ENCODE measurements at places on chromosomes 2 and 18.

GRCh38 chr2:217694291-217694690 lies 308.5 kb downstream of the TNS1 start:
- H3K27me3 ChIP-seq, result no peaks in the 10 kb centered on the region
- H3K4me3 ChIP-seq, result no peak overlapping the region

- H3K27me3 ChIP-seq, result no peaks in the 10 kb centered on the region
- no peak overlapping the region for H3K4me3 ChIP-seq
These were observed 25.9 kb downstream of the UBR3 start for GRCh38 chr2:169853041-169853668.

GRCh38 chr18:63145851-63146555 lies 173.6 kb downstream of the BCL2 start:
- H3K4me1 ChIP-seq, result peaks cover 53% of the 10 kb centered on the region
- no peak for DNase-seq
- peak overlapping the region; percentile 79 for H3K27ac ChIP-seq
- H3K4me3 ChIP-seq, result no peak overlapping the region
- H3K27me3 ChIP-seq, result no peaks in the 10 kb centered on the region

DNA sequence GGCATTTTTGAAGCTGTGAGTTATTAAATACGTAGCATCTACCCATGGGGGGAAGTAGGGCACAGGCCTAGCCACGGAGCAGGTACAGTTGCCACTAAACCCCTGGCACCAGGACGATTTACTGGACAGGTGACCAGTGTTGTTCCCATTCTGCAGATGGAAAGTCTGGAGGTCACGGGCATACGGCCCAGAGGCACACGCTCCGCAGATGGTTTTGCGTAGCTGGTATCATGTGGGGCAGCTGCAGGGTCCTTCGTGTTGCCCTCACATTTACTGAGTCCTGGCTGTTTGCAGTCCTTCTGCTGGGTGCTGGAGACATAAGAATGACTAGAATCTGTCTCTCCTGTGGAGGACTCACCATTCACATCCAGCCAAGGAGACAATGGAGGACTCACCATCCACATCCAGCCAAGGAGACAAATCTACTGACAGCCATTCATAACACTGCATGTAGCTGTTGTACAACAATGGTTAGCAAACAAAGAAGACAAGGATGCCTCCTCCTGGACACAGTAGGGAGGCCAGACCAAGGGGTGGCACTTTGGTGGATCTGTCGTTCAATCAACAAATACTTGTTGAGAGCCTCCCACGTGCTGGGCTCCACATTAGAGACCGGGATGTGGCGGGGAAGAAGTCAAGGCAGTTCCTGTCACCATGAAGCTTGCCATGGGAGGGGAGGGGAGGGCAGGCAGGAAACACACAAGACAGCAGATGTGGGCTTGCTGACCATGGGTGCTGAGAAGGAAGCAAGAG lies 24.9 kb downstream of the TWIST2 start:
- peaks cover 1% of the 10 kb centered on the region for H3K4me1 ChIP-seq
- no peak overlapping the region for H3K27ac ChIP-seq
- no peak overlapping the region for H3K4me3 ChIP-seq
- H3K36me3 ChIP-seq, result no peaks in the 10 kb centered on the region

GRCh38 chr2:12436483-12436882 lies 280.3 kb upstream of the TRIB2 start:
- no peak overlapping the region for H3K4me3 ChIP-seq
- DNase-seq, result no peak
- no peak overlapping the region for H3K27ac ChIP-seq
- peaks cover 10% of the 10 kb centered on the region for H3K4me1 ChIP-seq
- H3K27me3 ChIP-seq, result no peaks in the 10 kb centered on the region
- H3K36me3 ChIP-seq, result no peaks in the 10 kb centered on the region

- H3K4me3 ChIP-seq, result no peak overlapping the region
- H3K4me1 ChIP-seq, result peaks cover under 1% of the 10 kb centered on the region
- H3K36me3 ChIP-seq, result peaks cover 10% of the 10 kb centered on the region
- H3K27ac ChIP-seq, result no peak overlapping the region
- no peak for DNase-seq
These were observed 207.0 kb upstream of the RAB12 start for GRCh38 chr18:8402237-8402636.

- no peak overlapping the region for H3K4me3 ChIP-seq
- no peak overlapping the region for H3K27ac ChIP-seq
- DNase-seq, result no peak
- peaks cover 39% of the 10 kb centered on the region for H3K36me3 ChIP-seq
- H3K27me3 ChIP-seq, result no peaks in the 10 kb centered on the region
- peaks cover 6% of the 10 kb centered on the region for H3K4me1 ChIP-seq
These were observed 56.3 kb downstream of the TLK1 start for GRCh38 chr2:171104379-171104778.

GRCh38 chr18:24543795-24544498 lies 83.5 kb downstream of the HRH4 start:
- peaks cover 5% of the 10 kb centered on the region for H3K27me3 ChIP-seq
- peaks cover 14% of the 10 kb centered on the region for H3K4me1 ChIP-seq
- no peaks in the 10 kb centered on the region for H3K36me3 ChIP-seq

DNA sequence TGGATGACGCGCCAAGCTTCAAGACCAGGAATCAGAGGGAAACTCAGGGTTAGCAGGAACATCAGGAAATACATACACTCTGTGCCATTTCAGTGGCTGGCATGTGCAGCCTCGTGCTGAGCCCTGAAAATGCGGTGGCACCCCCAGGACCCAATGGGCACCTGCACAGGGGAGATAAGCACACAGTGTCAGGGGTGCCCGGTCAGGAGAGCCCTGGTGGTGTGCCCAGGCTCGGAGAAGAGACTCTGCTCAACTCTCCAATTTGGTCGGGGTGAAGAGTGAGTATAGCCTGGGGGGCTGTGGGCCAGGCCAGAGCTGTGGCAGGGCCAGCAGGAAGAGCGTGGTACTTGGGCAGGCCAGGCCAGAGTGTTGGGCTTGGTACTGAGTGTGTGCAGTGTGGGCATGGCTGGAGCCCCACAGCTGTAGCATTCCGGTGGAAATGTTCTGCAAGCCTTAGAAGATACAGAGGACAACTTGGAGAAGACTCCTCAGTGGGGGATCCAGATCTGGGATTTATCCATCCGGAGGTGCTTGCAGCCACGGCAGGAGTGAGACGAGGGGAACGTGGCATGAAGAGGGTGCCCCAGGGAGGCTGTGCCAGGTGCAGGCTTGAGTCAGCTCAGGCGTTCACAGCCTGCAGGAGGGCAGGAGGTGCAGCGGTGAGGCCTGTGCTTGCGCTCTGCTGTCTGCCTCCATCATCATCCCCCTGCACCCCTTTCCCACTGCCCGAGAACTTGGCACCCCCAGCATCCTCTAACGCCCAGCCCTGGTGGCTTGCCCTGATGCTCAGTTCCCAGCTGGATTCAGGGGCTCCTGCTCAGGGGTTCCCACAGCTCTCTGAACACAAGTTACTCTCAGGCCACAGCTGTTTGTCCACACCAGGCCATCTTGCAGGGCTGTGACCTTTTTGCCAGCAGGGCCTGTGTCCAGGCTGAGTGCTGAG lies 451.7 kb upstream of the HS6ST1 start:
- H3K4me3 ChIP-seq, result no peak overlapping the region
- H3K27me3 ChIP-seq, result no peaks in the 10 kb centered on the region
- DNase-seq, result peak; percentile 34
- H3K27ac ChIP-seq, result no peak overlapping the region

- H3K4me3 ChIP-seq, result no peak overlapping the region
- DNase-seq, result no peak
- H3K27me3 ChIP-seq, result peaks cover 6% of the 10 kb centered on the region
- peaks cover 16% of the 10 kb centered on the region for H3K4me1 ChIP-seq
- H3K36me3 ChIP-seq, result peaks cover 7% of the 10 kb centered on the region
These were observed 3.0 kb downstream of the ADCY3 start for GRCh38 chr2:24917086-24917485.

DNA sequence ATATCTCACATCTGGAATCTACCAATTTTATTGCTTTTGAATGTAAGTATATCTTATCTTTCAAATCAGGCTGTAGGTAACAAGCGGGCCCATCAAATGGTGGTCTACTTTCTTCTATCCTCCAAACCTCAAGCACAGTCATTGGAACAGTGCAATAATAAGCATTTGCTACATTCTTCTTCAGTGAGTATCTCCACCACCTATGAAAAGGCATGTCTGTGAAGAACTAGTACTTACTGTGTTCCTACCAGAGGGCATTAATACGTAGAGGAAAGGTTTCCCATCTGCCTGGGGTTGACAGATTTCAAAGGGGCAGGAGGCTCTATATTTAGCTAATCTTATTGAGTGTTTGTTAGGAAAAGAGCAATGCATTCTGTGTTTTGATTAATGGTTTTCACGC lies 411.1 kb downstream of the NCKAP5 start:
- H3K27ac ChIP-seq, result no peak overlapping the region
- no peak overlapping the region for H3K4me3 ChIP-seq
- peaks cover 2% of the 10 kb centered on the region for H3K4me1 ChIP-seq
- H3K27me3 ChIP-seq, result peaks cover 3% of the 10 kb centered on the region

DNA sequence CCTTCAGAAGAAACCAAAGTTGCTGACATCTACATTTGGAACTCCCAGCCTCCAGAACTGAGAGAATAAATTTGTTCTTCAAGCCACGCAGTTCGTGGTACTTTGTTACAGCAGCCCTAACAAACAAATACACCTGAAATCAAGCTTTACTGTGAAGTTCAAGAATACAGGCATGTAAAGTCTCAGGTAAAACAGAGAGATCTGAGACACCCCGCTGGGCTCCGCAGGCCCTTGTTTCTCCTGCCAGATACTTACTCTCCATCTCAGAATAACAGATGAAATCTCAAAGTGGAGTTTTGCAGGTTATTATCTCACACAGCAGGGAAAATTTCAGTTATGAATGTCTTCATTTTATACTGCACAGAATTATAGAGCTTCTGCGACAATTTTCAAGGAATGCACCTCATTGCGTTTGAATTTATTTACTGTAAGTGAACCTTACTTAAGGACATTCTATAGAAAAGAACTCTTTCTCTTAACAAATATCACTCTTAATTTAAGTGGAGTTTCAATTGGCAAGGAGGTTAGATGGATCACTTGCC lies 492.4 kb upstream of the LRATD1 start:
- H3K36me3 ChIP-seq, result no peaks in the 10 kb centered on the region
- DNase-seq, result no peak
- H3K27ac ChIP-seq, result no peak overlapping the region
- H3K4me1 ChIP-seq, result no peaks in the 10 kb centered on the region
- peaks cover 7% of the 10 kb centered on the region for H3K27me3 ChIP-seq

DNA sequence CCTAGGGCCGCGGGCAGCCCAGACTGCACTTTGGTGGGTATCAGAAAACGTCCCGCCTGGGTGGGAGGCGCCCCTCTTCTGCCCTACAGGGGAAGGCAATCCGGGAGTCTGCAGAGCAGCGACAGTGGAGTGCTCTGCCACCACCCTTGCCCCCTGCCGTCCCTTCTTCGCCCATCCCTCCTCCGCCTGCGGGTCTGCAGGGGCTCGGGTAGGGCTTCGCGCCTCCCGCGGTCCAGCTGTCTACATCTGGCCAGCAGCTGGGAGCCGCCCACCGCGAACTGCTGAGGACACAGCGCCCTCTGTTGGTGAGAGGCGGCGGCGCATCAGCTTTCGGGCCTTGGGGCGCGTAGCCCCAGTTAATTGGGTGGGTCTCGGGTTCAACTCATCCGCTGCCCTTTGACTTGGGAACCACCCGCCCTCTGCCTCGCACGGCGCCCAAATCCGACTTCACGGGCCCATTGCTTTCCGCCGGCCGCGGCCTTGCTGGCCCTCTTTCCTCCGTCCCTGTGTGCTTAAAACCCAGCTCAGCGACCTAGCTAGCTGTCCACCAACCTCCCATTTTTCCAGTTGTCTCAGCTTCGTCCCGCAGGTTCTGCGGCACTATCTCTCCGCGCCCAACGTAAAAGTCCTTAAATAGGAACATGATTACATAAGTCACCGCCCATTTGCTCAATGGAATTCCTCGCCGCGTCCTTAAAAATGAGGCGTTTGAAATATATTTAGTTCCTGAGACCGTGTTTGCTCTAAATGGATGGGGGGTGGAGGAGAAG lies 17.6 kb downstream of the WNT10A start:
- peak; percentile 72 for DNase-seq
- H3K27me3 ChIP-seq, result peaks cover 76% of the 10 kb centered on the region
- no peaks in the 10 kb centered on the region for H3K36me3 ChIP-seq
- H3K4me3 ChIP-seq, result peak overlapping the region; percentile 48

GRCh38 chr18:76410660-76411417 lies 84.2 kb downstream of the ZNF516 start:
- no peak for DNase-seq
- H3K4me3 ChIP-seq, result no peak overlapping the region
- peaks cover 23% of the 10 kb centered on the region for H3K4me1 ChIP-seq
- H3K36me3 ChIP-seq, result peaks cover 21% of the 10 kb centered on the region

- no peak overlapping the region for H3K4me3 ChIP-seq
- H3K36me3 ChIP-seq, result peaks cover 4% of the 10 kb centered on the region
These were observed 38.8 kb downstream of the ZEB2 start for GRCh38 chr2:144481109-144481508.

- DNase-seq, result no peak
- H3K4me1 ChIP-seq, result peaks cover 8% of the 10 kb centered on the region
- no peak overlapping the region for H3K4me3 ChIP-seq
- no peak overlapping the region for H3K27ac ChIP-seq
- peaks cover 47% of the 10 kb centered on the region for H3K27me3 ChIP-seq
These were observed 367.6 kb downstream of the EIPR1 start for GRCh38 chr2:3010001-3010400.

DNA sequence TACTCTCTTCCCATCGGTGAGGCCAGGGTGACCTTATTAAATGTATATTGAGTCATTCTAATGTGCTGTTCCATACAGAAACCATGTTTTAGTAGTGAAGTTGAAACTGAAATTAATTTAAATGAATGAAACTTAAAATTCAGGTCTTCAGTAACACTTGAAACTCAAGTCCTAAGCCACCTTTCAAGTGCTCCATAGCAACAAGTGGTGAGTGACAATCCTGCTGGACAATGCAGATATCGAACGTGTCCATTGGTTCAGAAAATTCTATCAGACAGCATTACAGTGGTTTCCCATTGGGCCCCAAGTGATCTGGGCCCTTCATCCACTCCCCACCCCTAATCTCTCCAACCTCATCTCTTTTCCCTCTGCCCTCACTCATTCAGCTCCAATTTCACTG lies 48.7 kb downstream of the HNMT start:
- no peak overlapping the region for H3K4me3 ChIP-seq
- H3K36me3 ChIP-seq, result peaks cover 4% of the 10 kb centered on the region
- DNase-seq, result no peak
- peaks cover 19% of the 10 kb centered on the region for H3K4me1 ChIP-seq

DNA sequence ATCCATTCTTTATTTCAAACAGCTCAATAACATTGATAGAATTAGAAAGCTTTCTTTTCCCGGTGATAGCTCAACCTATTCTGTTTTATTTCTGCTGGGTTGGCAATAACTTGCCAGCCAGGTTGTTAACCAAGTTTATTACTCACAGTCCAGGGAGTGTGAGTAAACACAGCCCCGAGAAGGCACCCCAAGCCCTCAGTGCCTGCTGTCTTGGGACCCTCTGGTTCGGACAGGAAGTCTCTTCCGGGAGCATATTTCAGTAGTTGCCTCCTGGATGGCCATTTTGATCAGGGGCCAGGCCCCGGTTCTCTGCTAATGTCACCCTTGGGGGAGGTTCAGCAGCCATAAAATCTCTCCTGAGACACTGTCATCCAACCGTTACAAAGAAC lies 176.8 kb downstream of the INO80D start:
- H3K4me1 ChIP-seq, result peaks cover 24% of the 10 kb centered on the region
- peaks cover 9% of the 10 kb centered on the region for H3K27me3 ChIP-seq
- H3K27ac ChIP-seq, result no peak overlapping the region
- DNase-seq, result no peak

- H3K27me3 ChIP-seq, result no peaks in the 10 kb centered on the region
- peaks cover 16% of the 10 kb centered on the region for H3K4me1 ChIP-seq
- H3K4me3 ChIP-seq, result no peak overlapping the region
- H3K27ac ChIP-seq, result no peak overlapping the region
These were observed 111.5 kb downstream of the CYP26B1 start for GRCh38 chr2:72036173-72036545.

GRCh38 chr2:147512206-147512605 lies 332.6 kb upstream of the ACVR2A start:
- no peak overlapping the region for H3K4me3 ChIP-seq
- no peaks in the 10 kb centered on the region for H3K27me3 ChIP-seq
- peak overlapping the region; percentile 85 for H3K27ac ChIP-seq
- peaks cover 12% of the 10 kb centered on the region for H3K4me1 ChIP-seq

Measured in mesothelial cell of epicardium (in vitro differentiated cells).